ENCODE measurements at places on chromosomes 13 and 19. TPM values are rescaled to one million over a fixed set of nuclear protein-coding genes. Genes with fewer than 3 reads are reported as not detected.

The ACER1 gene
- total RNA-seq = not detected

The DMAC2 gene
- total RNA-seq = 31.2 TPM

The SLC8A2 gene
- total RNA-seq = not detected

The CEACAM7 gene
- not detected for total RNA-seq

The HCST gene
- 0.81 TPM for total RNA-seq

The FBN3 gene
- not detected for total RNA-seq

The ZNF583 gene
- 8.3 TPM for total RNA-seq

The ZNF497 gene
- total RNA-seq = 0.98 TPM

Data from fibroblast of the aortic adventitia (primary cell).